ENCODE measurements at places on chromosomes 7 and 10.

GRCh38 chr10:61160253-61160652, 216.3 kb upstream of the RHOBTB1 start:
- DNase-seq, result no peak

- DNase-seq, result no peak
Measured at GRCh38 chr10:45180946-45181875, 134.2 kb downstream of the OR13A1 start.

GRCh38 chr10:96299383-96299782, 4.9 kb upstream of the DNTT start:
- no peak for DNase-seq

DNA sequence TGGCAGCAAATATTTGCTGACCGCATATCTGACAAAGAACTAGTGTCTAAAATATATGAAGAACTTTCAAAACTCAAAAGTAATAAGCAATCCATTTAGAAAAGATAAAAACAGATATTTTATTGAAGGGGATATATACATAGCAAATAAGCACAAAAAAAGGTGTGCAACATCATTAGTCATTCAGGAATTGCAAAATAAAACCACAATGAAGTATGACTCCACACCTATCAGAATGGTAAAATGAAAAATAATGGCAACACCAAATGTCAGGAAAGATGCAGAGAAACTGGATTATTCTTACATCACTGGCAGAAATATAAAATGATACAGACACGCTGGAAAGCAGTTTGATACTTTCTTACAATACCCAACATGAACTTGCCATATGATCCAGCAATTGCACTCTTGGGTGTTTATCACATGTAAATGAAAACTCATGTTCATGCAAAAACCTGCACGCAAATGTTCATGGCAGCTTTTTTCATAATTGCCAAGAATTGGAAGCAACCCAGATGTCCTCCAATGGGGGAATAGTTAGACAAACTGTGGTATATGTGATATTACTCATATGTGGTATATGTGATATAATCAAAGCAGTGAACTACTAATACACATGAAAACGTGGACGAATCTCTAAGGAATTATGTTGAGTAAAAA, 645.5 kb downstream of the GRID1 start:
- DNase-seq, result no peak

GRCh38 chr7:114660126-114660486, 245.5 kb downstream of the FOXP2 start:
- DNase-seq, result no peak

DNA sequence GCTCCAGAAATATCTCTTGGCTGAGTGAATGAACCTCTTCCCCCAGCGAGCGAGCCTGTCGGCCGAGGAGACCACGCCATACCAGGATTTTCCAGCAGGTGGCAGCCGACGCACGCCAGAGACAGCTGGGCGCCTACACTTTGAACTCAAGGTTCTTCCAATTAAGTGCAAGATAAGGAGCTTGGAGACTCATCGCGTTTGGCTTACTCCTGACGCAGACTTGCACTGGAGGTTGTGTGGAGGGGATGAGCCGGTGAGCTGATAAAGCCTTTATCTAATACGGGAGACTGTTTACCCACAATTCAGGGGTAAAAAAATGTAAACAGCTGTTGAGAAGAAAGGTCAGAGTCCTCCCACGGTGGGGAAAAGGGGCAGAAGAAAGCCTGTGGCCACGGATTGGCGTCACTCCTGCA, 45.9 kb upstream of the EMX2 start:
- DNase-seq, result peak; percentile 93

DNA sequence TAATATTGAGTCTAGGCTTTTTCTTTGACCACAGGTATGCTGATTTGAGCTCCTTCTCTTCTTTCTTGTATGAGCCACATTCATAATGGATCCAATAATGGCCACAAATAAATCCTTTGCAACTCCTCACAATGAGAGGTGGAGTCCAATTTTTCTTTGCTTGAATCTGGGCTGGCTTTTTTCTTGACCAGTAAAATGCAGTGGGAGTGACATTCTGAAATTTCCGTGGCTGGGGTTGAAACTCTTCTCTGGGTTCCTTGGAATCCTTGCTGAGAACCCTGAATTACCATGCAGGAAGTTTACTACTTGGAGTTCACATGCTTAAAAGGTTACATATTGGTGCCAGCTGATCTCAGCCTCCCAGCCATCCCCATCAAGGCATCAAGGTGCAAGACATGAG, 22.4 kb upstream of the FAM180A start:
- no peak for DNase-seq

- no peak for DNase-seq
Measured at GRCh38 chr7:3158341-3158760, 114.7 kb upstream of the CARD11 start.

DNA sequence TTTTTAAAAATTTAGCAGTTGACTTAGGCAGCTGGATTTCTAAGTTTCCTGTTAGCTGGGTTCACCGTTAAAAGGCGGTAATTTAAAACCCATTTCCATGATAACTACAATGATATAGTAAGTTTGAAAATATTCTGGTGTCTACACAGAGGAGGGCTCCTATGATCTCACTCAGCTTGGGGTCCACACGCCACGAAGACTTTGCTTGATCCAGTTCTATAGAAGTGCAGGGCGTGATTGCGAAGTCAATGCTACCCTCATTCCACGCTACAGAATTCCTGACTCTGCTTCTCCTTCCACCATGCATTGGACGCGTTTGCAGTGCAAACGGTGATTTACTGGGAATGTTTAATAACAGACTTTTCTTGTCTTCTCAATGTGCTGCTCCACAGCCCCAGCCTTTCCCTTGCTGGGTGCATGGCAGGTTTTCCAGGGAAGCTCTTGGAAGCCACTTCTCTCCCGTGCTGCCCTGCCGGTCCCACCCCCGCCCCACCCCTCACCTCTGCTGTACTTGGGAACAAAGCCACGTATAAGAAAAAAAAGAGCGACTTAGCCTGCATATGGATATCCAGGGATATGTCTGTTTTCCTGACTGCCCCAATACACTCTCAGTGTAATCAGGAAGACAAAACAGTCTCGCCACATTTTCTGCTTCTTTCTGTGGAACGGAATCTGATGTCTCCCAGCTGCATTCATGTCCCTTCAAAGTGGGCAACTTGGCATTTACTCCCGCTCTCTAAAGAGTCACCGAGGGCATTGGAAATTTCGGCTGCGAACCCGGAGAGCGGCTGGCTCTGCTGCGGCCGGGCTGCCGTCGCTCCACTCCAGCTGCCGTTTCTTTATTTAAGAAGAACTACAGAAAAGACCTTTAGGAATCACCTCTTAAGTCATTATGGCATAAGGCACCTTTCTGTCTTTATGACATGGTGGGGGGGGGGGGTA, 434.4 kb upstream of the MGMT start:
- DNase-seq, result no peak

- no peak for DNase-seq
Measured at GRCh38 chr7:159102681-159103381, 41.8 kb downstream of the VIPR2 start.

GRCh38 chr10:101858723-101859500, 15.3 kb upstream of the KCNIP2 start:
- no peak for DNase-seq

- DNase-seq, result peak; percentile 77
Measured at GRCh38 chr10:50310560-50311174, 59.4 kb upstream of the ASAH2 start.

- DNase-seq, result no peak
Measured at GRCh38 chr10:112429147-112429546, 17.6 kb downstream of the ZDHHC6 start.

- DNase-seq, result no peak
Measured at GRCh38 chr7:138116141-138116540, 39.9 kb downstream of the AKR1D1 start.

DNA sequence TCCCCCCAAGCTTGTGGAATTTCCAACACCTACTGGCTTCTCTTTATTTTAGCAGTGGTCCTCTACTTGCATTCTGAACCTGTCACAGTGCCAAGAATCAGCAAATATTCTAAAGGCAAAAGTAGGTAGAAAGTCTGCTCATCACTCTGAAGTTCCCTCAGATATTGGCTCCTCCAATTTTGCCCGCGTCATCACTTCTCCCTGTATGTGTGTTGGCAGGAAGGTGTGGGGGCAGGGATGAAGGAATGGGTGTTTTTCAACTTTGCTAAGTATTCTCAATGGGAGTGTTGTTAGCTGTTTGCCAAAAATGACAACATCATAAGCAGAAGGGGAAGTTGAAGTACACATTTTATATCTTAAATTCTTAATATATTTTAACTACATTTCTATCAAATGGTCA, 226.2 kb downstream of the POLR1F start:
- DNase-seq, result no peak

DNA sequence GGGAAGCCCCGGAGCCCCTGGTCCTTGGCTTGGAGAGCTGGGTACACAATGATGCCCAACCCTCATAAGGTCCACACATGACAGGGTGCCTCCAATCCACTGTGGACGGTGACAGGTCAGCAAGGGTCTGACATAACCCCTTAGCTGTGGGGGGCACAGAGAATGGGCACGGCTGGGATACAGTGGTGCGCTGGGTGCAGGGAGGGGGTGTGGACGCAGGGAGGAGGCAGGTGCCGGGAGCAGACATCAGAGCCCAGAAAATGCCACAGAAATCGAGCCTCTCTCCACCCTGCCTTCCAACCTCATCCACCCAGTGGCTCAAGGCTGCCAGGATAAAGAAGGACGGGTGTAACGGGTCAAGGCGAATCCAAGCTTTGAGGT, 177.8 kb upstream of the RHEB start:
- DNase-seq, result no peak

DNA sequence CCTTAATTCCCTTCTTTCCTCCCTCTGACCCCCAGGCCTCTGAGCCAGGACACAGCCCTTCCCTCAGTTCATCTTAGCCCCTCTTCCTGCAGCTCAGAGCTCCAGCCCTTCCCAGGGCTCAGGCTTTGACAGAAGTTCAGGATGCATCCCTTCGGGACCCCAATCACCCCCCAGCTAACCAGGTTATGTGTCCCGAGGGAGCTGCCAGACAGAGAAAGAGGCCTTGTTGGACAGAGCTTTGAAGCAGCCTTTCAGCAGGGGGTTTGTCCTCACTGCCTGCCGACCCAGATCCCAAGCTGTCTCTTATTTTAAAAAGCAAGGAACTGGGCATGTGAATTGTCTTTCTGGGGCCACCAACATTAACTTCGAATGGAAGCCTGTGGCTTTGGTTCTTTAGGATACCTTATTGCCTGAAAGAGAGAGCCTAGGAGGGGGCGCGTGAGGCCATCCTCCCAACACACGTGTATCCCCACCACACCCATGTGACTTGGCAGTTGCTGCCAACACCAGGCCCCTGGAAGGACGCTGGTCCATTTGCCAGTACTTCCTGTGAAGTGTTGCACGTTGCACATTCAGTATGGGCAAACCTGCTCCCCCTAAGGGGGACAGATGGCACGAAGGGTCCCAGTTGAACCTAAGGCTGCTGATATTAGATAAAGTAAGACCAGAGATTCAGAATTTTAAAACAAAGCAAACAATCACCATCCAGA, 858 bp downstream of the CCDC136 start:
- DNase-seq, result no peak

DNA sequence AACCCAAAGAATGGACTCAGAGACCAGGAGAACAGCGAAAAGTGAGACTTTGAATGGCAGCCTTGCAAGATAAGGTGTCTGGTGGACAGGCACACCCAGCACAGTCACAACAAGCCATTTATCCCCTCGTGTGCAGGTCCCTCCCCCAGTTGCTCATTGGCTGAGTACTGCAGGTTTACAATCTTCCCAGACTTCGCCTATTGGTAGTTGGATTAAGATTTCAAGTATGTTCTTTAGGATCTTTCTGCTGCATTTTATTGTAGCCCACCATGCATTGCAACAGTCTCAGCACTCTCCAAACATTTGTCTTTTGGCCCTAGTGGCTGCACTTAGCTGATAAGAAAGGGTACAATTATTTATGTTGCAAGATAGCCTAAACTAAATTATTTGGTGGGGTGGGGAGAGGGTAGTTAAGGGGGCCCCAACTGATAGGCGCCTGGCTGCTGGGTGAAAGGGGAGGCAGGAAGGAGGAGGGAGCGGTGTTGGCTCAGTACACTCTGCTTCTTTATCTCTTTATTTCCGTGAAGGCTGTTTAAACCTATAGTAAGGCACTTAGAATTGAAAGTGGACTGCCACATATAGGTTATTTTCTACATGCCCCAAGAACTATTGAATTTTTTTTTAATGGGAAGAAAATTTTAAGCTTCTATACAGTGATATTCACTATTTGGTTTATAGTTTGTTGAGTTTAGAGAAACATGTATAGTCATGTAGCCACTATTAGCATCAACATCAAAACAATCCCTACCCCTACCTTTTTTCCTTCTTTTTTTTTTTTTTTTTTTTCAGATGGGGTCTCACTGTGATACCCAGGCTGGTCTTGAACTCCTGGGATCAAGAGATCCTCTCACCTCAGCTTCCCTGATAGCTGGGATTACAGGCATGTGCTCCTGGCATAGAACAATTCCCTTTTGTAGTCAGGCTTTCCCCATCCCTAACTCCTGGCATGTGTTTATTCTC, 54.2 kb downstream of the GUSB start:
- DNase-seq, result no peak

GRCh38 chr10:22765660-22766547, 51.5 kb upstream of the PIP4K2A start:
- DNase-seq, result no peak

DNA sequence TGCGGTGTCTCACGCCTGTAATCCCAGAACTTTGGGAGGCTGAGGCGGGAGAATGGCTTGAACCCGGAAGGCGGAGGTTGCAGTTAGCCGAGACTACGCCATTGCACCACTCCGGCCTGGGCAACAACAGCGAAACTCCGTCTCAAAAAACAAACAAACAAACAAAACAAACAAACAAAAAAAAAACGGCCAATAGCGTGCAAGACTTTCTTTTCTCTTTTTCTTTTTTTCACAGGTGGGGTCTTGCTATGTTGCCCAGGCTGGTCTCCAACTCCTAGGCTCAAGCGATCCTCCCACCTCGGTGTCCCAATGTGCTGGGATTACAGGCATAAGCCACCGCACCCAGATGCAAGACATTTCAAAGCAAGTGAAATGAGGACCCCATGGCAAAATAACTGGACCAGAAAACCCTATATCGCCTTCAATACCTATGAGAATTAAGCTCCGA, 1.6 kb downstream of the PSAP start:
- no peak for DNase-seq

DNA sequence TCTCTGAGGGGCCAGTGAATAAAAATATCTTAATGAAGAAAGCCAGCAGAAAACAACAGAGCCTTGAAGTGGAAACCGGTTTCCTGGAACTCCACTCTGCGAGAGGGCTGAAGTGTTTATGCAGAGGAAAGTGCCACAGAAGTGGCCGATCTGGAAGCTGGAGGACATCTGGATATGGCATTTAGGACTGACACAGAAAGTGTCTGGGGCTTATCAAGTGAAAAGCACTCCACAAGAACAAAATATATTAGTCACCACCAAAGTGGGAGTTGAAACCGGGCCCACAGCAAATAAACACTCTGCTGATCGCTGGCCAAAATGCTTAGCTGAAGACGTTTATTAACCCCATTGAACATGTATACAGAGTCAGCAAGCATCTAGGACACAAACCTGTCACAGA, 7.8 kb downstream of the NOD1 start:
- DNase-seq, result no peak

Data from H1 (cell line).